ENCODE measurements at places on chromosomes 12 and 14.
A peak's percentile ranks its signal among the peaks of the same experiment; 100 is the strongest.

- no peak for DNase-seq
These were observed 10.1 kb upstream of the SPATS2 start for GRCh38 chr12:49357103-49357678.

GRCh38 chr12:78229591-78230101, 399.0 kb downstream of the NAV3 start:
- DNase-seq: peak; percentile 33

- peak; percentile 63 for DNase-seq
These were observed 25.1 kb downstream of the MEG3 start for GRCh38 chr14:100850841-100851585.

DNA sequence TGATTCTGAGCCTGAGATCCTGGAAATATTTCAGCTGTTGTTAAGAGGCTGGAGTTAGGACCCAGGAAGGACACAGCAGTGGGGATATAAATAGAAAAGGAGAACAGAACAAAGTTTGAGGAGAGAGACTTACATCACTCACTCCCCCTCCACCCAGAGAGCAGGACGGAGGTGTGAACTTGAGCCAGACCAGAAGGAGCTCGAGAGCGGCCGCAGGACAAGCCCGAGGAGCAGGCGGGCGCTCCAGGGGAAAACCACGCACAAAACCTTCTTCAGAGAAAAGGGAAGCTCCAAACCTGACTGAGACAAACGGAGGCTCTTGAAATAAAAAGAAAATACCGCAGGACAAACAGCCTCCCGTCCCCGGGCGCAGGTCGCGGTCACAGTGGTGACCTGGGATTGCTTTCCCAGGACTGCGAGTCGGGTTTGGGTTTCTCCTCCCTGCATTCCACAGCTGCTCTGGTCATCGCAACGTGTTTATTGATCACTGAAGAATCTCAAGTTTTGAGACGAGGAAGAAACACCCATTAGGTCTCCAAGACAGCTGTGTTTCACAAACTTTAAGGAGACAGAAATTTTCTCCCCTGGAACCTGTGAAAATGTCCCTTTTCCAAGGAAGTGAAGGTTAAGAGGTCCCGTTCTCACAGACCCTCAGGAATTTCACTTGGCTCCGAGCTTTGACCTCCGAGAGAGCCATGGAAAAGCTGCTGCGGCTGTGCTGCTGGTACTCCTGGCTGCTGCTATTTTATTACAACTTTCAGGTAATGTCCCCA, at the start of gene ADGRD1:
TSS of gene ADGRD1 (plus strand) at position 137 of the 773 bp plus-strand sequence. CDS start at position 696, 559 bp downstream.
- DNase-seq: no peak

GRCh38 chr12:52086944-52087835, 7.7 kb downstream of the SMIM41 start:
- no peak for DNase-seq

DNA sequence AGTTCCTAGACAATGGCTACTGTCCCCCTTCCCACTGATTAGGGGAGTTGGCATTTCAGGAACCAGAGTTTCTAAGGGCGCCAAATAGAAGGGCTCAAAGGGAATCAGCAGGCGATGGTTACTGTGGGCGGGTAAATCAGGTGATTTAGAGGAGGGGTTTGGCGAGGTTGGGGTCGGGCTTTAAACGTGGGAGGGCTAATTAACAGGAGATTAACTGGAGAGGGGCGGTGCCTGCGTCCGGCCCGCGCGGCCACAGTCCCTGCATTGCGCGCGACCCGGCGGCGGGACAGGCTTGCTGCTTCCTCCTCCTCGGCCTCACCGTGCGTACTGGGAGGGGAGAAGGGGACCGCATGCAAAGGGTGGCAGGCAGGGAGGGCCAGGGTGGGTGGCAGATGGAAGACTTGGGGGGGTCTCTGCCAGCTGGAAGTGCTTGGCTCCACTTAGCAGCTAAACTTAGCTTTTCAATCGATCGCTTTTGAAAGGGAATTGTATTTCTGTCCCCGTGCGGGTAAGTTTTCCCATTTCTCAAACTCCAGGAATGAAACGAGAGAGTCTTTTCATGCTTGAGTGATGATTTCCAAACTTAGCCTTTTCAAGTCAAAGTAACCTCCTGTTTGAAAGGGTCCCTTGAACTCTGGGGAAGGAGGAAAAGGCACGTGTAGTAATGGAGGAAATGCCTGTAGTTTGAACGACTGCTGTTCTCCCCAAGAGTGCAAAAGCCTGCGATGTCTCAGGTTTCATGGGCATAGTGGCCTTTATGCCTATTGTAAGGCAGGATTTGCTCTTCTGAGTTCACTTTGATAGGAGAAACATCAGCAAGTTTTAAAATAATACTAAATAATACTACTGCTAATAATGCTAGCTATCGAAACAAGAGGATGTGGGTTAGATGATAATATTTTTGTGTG, at the start of gene MGST1:
TSS of gene MGST1 (plus strand) at position 255 of the 908 bp plus-strand sequence. CDS start 6,608 bp downstream, outside the sequence.
- no peak for DNase-seq

DNA sequence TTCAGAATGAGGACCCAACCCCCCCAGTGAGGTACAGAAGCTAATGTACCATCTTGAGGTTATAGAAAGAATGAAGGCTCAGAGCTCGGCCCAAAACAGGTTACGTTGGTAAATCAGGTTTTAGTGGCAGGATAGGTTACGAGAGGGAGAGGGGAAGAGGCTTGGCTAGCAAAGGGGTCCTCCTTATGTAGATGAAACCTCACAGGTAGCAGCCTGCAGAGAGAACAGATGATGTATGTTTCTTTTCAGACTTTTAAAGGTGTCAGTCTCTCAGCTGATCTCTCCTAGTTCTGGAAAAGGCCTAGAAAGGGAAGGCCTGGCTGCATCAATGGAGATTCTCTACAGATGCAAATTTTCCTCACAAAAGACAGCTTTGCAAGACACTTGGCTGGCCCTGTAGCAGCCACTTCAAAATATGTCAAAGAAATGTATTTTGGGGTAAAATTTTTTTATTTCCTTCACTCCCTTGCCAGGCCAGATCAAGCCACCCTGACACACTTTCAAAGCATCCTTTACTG, 71.7 kb upstream of the CPSF6 start:
- DNase-seq: no peak

Measured in NCI-H345 (cell line).